SHP77 (cell line): ENCODE measurements at places on chromosomes 11 and 22.

GRCh38 chr11:47565340-47566148 is at the start of gene PTPMT1:
PTPMT1 (plus strand) TSS chr11:47565599; CDS start chr11:47565623, 24 bp downstream.
- peak; percentile 73 for DNase-seq

GRCh38 chr11:134116210-134116609 is 47.3 kb downstream of the JAM3 start:
- no peak for DNase-seq

DNA sequence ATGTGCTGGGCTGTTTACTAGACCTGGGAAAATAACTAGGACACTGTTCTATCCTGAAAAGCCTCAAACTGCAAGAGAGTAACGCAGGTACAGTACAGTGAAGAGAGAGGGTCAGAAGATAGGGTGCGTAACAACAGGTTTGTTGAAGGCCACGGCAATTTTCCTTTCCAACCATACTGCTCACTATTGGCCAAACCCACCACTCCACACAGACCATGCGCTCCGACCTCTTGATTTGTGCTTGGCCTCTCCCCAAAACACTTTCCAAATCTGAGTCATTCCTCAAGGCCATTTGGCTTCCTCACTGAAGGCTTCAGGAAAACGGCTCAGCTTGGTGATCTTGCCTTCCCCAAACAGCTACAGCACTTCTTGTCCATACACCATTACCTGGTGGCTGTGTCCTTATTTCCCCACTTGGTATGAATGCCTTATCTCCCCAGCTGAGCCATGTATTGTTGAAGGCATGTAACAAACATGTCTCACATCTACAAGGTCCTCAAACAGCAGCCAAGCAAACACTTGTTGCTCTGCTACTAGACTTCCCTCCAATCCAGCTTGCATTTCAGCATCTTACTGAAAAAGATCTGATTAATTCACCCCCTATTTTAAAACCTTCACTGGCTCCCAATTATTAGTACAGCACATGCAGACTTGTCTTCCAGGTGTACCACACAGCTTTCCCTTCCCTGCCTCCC is 40.9 kb downstream of the TCF20 start:
- DNase-seq, result no peak

GRCh38 chr11:114774599-114775361 is 96.5 kb downstream of the NXPE2 start:
- DNase-seq, result peak; percentile 44

DNA sequence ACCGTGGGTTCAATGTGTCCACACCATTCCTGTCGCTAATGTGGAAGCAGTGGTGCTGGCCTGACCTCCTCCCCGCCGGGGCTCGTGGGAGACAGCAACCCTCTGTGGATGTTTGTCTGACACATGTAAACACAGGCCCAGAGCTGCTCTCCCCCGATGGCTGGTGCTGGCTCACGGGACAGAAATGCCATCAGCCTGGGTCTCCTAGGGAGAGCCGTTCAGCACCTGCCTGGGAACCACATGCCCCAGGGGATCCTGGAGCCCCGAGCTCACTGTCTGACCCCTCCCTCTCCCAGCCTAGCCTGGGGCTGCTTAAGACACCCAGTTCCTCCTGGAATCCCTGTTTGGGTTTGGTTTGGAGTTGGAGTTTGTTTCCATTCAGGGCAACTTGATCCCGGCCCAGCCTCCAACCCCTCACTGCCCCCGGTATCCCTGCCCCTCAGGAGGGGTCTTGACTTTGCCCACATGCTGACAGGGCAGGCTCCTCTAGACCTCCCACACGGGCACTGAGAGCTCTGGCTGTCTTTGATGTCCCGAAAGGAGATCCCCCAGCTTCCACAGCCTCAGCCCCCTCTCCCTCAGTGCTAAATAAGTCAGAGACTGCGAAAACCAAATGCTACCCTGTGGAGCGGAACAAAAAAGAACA is 50.9 kb upstream of the WNT11 start:
- no peak for DNase-seq

DNA sequence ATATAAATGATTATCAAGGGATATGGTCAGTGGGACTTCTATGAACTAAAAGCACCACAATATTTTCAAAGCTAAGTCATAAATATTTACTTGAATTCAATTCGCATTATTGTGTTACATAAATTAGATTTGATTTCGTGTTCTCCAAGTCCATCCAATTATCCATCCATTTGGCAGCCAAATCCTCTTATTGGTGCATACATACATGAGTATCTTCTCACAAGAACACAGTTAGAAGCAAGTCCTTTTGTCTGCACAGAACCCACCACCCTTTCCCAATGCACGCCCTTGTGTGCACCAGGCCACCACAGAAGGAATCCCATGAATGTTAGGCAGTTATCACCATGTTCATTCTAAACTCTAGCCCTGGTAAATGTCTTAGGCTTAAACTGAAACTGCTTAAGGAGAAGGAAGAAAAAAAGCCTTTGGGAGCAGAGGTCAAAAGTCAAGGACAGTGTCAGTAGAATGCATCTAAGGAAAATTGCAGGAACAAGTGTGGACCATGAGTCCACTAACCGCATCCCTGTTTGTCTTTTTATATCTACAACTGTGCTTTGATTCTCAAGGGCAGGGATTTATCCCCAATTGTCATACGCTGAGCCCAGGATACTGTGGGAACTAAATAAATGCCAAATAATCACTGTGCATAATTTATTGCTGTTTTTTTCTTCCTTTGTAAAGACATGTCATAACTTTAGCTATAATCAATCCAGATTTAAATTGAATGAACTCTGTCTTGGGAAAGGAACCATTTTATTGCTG is 108.2 kb upstream of the DDI1 start:
- DNase-seq, result no peak

DNA sequence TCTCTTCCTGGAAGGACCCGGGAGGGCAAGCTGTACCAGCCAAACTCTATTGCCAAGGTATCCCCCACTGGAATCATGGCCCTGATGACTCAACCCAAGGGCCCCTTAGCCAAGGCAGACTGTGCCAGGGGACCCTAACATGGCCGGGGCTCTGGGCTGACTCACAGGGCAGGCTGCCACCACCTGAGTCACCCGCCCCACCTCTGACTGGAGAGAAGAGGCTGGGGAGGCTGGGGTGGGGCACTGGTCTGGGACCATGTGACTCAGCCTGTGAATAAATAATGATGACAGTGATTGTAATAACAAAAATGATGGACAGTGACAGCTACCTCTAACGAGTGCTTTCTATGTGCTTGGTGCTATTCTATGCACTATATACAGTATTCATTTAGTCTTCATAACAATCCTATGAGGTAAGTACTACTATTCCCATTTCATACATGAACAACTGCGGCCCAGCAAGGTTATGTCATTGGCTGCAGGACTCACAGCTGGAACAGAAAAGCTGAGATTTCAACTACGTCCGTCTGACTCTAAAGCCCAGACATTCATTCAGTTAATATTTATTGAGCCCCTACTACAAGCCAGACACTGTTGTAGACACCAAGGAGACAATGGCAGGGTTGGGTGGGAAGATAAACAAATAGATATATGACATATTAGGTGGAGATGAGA is 84.2 kb downstream of the FBXO7 start:
- DNase-seq, result no peak

- no peak for DNase-seq
These were observed 700.6 kb downstream of the METTL15 start for GRCh38 chr11:28808771-28809170.

- DNase-seq, result peak; percentile 79
These were observed 3.9 kb upstream of the ABCG4 start for GRCh38 chr11:119144825-119145486.

DNA sequence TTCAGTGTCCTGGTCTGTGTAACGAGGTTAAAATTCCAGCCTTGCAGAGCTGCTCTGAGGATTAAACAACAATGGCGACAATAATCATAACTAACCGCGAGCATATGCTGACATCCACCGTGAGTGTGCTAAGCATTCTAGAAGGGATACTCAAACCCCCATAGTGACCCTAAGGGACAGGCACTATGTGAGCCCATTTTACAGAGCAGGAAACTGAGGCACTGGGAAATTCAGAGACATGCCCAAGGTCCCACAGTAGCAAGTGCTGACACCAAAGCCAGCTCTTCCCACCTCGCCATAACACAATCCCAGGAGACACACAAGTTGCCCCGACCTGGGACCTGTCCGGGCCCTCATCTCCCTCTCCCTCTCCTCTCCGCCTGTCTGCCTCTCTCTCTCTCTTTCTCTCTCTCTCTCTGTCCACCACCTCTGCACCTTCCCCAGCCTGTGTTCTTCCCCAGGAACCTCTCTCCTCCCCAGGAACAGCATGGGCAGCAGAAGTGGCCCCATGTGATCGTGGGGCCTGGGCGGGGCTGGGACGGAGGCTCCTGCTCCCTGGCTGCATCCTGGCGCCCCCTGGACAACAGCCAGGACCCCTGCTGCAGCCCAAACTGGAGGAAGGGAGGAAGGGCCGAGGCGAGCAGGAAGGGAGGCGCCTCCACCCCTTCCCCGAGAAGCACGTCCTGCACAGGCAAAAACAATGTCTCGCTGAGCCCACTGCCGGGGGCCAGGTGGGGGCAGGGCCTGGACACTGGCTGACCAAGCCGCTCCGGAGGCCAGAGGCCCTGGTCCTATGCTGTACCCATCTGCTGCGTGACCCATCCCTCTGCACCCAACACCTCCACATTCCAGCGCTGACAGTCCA is 14.8 kb upstream of the MFNG start:
- DNase-seq, result no peak

DNA sequence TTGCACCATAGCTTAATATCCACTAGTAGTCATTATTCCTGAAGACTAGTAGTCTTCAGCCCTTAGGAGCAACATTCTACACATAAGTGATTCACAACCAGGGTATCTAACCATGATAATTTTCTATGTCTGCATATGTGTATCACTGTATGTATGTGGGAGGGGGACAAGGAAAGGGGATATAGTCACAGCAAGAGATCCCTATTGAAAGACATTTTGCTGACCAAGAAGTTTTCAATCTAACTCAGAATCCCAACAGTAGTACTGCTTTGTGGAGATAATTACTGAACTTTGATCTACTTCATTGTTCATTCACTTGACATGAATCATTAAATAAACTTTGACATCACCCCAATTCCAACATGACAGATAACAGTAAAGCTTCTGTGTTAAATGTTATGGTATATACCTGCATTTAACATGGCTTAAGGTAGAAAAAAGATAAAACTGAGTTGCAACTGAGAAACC is 10.3 kb downstream of the PIK3C2A start:
- no peak for DNase-seq

- DNase-seq, result no peak
These were observed 4.4 kb upstream of the DAGLA start for GRCh38 chr11:61675826-61676225.

DNA sequence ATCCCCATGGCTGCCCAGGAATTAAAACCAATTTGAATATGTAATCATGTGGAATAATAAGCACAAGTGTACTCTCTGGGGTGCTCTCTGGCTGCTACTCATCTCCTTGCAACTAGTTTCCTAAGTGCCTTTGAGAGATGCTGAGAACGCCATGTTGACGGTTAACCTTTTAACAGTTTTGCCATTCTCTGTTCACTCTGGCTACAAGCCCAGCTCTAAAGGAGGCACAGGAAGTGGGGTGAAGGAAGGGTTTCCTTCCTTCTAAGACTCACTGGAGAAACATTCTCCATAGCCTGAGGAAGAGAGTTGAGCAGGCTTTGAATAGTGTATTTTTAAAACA is 122.0 kb upstream of the ZC3H12C start:
- no peak for DNase-seq

- DNase-seq, result no peak
These were observed at the start of gene C11orf68 for GRCh38 chr11:65918211-65919140. C11orf68 (minus strand) TSS chr11:65919062; CDS start chr11:65919031, 31 bp downstream.

DNA sequence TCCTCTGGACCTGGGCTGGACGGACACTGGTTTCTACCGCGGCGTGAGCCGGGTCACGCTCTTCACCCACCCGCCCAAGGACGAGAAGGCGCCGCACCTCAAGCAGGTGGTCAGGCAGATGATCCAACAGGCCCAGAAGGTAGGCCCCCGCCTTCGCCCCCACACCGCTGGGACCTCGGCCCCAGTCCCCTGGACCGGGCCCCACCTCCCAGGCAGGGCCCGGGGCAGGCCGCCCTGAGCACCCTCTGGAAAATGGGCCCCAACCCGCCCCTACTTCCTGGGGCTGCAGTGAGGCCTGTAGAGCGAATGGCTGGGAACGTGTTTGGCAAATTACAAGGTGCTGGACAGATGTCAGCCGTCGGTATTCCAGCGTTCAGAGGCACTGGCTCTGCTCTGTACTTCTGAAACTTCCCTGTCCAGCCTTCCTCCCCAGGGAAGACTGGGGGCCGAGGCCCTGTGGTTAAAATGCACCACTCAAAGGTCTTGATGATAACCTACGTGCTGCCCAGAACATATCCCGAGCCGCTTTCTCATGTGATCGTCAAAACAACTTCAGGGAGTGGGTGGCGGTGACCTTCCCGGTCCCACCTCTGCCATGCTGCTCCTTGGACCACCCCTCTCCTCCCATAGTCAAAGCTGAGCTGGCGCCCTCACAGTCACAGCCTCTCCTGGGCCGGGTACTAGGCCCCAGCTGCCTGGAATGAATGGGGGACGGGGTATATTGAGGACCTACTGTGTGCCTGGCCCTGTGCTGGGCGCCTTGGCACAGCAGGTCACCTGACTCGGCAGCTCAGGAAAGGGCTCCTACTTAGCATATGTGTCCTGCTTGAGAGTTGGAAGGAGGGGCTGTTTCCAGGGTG is 869 bp downstream of the FAM83F start:
- DNase-seq, result no peak

- DNase-seq, result no peak
These were observed 1.9 kb downstream of the KCTD17 start for GRCh38 chr22:37053310-37054055.

DNA sequence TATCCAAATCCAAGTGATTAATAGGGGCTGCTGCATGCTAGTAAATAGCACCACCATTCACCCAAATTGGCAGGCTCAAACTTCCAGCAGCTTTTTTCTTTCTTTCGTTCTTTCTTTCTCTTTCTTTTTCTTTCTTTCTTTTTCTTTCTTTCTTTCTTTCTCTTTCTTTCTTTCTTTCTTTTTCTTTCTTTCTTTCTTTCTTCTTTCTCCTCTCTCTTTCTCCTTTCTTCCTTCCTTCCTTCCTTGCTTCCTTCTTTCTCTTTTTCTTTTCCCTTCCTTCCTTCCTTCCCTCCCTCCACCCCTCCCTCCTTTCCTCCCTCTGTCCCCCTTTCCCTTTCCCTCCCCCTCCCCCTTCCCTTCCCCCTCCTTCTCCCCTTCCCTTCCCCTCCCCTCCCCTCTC is 81.5 kb downstream of the PDE3B start:
- no peak for DNase-seq
